ENCODE measurements at places on chromosomes 11 and 22.

DNA sequence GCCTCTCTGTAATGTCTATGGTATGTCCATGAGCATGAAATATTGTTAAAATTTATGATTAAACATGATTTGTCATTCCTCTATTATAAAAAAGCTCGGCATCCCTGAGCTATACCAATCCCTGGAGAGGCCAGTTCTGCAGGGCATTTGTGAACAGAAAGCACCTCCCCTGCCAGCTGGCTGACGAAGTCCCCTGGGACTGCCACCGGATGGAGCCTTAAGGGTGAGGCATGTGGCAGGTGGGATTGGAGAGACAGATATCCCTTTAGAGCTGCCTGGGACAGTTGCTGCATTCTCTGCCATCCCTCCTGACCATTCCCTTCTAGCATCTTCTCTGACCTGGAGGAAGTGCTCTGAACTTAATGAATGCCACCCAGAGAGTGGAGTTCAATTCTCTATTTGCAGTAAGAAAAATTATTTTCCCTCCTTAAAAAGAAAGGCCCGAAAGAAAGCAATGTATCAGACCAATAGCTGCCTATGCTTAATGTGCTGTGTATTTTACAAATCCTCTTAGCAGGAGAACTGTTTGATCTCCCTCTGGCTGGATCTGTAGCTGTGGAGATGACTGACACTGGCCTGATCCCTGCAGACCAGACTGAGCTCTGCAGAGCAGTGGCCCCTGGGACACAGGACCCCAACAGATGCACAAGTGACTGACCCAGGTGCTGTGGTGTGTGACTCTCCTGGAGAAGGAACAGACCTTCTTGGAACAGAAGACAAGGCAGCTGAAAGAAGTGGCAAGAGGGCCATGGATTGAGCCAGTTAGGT lies 219.0 kb upstream of the NAV2 start:
- no peak for DNase-seq

GRCh38 chr22:44894782-44895181 lies 115.0 kb downstream of the PHF21B start:
- no peak for DNase-seq

- peak; percentile 68 for DNase-seq
Measured at GRCh38 chr11:66315921-66316811, 678 bp downstream of the CD248 start.

- no peak for DNase-seq
Measured at GRCh38 chr11:46391186-46391577, 394 bp downstream of the CHRM4 start.

GRCh38 chr11:134615041-134615615 lies 203.1 kb upstream of the B3GAT1 start:
- DNase-seq = no peak

- DNase-seq = peak; percentile 96
Measured at GRCh38 chr11:69296890-69297786, 3.2 kb downstream of the MYEOV start.

GRCh38 chr11:95586155-95586554 lies 203.4 kb downstream of the FAM76B start:
- DNase-seq = no peak

- no peak for DNase-seq
Measured at GRCh38 chr11:119052163-119052814, 4.7 kb downstream of the HYOU1 start.

DNA sequence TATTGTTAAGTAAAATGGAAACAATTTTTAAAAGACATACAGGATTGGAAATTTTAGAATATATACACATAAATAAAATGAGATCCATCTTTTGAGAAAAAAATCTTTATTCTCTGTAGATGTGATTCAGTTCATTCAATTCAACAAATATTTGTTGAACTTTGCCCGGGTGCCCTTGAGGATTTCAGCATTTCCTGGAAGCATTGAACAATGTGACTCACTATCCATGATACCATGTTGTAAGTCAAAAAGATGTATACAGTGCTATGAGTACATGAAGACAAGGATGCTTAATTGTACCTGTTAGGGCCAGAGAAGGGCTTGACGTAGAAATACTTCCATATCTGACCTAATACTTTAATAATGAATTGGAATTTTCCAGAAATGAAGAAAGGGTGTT lies 353.7 kb downstream of the METTL15 start:
- DNase-seq = no peak

DNA sequence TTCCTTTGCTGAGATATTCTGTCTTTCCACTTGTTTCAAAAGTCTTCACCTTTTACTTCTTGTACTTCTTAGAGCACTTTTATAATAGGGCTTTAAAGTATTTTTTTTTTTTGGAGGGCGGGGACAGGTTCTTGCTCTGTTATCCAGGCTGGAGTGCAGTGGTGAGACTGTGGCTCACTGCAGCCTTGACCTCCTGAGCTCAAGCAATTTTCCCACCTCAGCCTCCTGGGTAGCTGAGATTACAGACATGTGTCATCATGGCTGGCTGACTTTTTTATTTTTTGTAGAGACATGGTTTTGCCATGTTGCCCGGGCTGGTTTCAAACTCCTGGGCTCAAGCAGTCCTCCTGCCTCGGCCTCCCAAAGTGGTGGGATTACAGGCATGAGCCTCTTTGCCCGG lies 57.9 kb downstream of the DYNC2H1 start:
- DNase-seq = no peak

- DNase-seq = peak; percentile 76
Measured at GRCh38 chr22:39148727-39149535, 3.5 kb downstream of the CBX7 start.

DNA sequence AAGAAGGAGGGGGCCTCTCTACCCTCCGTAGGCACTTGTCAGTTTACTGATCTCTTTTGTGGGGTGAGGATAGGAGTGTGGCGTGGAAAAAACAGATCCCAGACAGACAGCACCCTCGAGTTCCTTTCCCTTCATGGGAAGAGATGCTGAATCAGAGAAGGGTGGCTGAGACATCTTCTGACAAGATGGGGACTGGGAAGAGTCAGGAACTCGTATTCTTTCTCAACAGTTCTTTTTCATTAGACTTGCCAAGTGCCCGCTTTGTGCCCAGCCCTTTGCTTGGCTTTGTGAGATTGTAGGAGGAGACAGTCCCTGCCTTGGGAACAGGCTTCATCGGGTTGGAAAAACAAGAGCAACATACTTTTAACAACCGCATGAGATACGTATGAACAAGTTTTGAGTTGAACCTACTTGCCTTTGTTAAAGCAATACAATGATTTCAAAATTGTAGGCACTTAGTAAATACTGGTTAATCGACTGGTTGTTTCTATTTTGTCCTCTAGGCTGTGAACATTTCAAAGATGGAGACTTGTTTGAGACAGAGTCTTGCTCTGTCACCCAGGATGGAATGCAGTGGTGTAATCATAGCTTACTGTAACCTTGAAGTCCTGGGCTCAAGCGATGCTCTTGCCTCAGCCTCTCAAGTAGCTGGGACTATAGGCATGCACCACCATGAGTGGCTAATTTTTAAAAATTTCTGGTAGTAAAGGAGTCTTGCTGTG lies 1.1 kb downstream of the RRM1 start:
- DNase-seq = no peak

DNA sequence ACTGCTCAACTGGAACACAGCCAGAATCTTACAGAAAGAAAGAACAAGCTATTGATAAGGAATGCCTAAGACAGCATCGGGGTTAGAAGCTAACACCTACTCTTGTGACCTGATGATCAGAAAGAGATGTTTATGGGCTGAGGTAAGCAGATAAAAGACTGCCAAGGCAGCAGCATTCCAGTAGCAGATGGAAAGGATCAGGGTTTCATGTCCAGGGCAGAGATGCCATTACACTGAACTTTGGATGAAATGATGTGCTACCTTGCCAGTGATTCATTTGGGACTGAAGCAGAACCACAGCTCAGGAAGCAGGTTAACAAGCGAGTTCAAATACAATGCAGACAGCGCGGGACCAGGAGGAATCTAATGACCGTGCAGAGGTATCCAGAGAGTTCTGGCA lies 27.1 kb upstream of the APOA1 start:
- DNase-seq = no peak

DNA sequence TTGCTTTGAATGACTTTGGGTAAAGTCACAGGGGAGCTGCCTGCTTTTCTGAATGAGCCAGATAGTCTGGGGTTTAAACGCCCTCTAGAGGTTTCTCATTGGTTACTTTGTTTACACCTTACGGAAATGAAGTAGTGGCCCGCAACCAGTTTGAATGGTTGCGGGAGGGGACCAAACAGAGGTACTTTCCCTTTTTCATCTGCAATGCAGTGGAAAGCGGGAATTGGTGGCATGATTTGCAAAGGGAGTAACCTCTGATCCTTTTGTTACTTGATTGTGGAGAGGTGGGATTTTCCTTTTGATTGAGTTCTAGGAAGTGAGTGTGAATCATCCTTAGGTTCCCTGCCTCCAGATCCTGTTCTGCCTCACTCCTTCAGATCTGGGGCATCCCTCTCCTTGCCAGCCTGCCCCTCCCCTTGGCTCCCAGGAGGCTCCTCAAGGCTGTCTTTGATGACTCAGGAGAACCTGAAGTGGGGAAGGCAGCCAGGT lies 15.9 kb upstream of the GLYATL1 start:
- no peak for DNase-seq

- DNase-seq = no peak
Measured at GRCh38 chr22:29628996-29629902, 25.8 kb downstream of the NF2 start.

DNA sequence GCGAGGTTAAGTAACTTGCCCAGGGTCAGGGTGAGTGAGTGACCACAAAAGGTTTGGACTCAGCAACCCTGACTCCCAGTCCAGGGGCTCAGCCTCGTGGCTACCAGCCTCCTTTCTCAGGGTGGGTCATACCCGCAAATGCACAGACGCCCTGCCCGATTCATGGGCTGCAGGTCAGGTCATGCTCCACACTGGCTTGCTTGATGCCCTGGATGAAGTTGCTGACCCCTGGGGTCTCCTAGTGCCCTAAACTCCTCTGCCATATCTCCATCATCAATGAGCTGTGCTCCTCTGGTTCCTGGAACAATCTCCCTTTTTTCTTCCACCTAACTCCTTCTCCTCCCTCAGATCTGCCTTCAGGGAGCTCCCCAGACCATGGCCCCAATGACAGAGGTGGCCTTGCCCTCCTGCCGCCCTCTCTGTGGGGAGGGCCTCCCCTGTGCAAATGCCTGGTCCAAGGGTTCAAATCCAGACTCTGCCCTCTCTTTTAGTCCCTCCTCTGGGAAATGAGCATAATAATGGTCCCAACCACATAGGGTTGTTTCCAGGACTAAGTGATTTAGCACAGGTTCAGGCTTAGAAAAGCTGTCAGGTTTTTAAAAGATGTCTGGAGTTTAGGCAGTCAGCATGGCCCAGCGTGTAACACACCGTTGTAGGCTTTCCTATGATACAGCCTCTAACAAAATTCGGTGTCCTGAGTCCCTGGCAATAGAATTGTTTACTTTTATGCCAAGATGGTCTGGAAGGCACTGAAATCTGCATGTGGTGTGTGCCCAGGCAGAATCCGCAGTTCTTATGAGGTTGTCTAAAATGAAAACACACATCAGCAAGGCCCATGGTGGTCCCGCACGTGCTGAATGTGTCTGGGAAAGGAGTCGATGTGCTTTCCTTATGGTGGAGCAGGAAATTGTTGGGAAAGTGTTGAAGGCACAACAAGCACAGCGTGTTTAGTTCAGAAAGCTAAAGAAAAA lies 63.6 kb downstream of the CD82 start:
- DNase-seq = peak; percentile 46

- DNase-seq = no peak
Measured at GRCh38 chr22:35589071-35589755, 27.9 kb downstream of the MB start.

DNA sequence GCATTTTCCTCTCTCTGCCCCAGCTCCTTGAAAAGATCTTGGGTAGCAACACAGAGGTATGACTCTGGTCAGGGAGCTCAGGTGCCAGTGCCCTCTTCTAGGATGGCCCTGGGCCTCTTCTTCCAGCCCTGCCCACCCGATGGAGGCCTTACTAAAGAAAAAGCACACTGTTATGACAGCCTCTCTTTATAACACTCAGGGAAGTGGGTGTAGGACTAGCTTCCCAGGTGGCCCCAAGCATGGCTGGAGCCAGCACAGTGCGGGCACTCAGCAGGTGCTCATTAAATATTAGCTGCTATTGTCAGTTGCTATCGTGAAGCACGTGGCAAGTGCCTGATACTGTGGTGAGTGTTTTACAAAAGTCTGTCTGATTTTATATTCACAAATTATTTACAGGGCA lies 127.2 kb upstream of the B3GAT1 start:
- DNase-seq = peak; percentile 7

GRCh38 chr11:36022882-36023281 lies 79.0 kb downstream of the LDLRAD3 start:
- DNase-seq = no peak

Measured in activated CD8-positive, alpha-beta memory T cell treated with anti-CD3 and anti-CD28 coated beads, Interleukin-2, amount 50 U/mL, for 48 hours (primary cell).